Activated T-cell treated with anti-CD3 and anti-CD28 coated beads, Interleukin-2, amount 50 U/mL, for 4 hours (primary cell): ENCODE measurements at places on chromosomes 4 and X.

- no peak for DNase-seq
These were observed 35.7 kb downstream of the DIPK2B start for GRCh38 chrX:45164995-45165394.

- no peak for DNase-seq
These were observed 58.5 kb upstream of the HELT start for GRCh38 chr4:184959786-184960185.

DNA sequence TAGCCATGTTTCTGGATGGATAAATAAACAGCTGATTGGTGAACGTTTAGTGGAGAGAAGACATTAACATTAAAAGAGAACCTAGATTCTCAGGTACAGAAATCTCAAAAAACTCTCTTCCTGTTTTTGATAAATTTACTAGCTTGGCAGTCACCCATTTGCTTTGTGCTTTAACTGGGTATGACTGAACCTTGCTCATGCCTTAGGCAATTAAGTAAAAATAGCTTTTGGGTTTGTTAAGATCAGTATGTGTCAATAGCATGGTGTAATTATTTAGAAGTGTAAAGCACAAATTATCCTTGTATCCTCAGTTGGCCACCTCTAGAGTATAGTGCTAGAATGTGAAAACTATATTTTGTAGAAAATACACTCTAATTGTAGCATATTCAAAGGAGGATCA, 200.0 kb downstream of the CFAP299 start:
- DNase-seq, result no peak

GRCh38 chr4:42398871-42399331, 1.6 kb downstream of the SHISA3 start:
- no peak for DNase-seq

DNA sequence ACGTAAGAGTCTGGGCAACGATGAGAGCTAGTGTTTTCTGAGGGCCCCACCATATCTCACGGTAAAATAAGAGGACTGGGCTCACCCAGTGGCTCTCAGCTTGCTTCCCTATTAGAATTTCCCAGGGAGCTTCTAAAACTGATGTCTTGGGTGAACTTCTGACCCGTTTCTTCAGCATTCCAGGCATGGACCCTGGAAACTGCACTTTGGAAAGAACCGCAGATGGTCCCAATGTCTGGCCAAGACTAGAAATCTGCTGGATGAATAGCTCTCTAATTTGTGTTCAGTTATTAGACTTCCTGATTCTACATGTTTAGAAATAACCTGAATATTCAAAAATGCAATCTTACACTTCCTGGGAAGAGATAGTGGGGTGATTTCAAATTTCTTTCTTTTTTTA, 127.8 kb downstream of the ANOS1 start:
- DNase-seq, result no peak

- DNase-seq, result no peak
These were observed 8.5 kb upstream of the CCSER1 start for GRCh38 chr4:90118527-90119195.

DNA sequence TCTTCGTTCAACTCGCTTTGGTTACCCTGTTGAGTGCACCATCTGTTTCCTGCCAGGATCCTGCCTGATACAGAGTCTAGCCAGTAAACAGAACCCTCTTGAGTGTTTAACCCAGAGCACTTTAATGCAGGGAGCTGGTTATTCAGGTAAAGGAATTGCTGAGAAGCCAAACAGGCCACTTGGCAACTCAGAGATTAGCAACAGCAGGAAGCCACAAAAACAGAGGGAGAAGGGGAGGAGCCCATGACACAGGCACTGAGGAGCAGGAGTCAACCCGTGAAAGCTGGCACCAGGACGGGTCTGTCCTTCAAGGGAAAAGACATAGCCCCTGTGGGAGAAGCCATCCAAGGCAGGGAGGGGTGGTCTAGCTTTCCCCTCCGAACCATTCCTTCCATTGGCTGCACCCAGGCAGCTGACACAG, 641.4 kb downstream of the ZNF674 start:
- no peak for DNase-seq
